T1000 (cell line): ENCODE measurements at places on chromosomes 12 and 14.
A peak's percentile ranks its signal among the peaks of the same experiment; 100 is the strongest.

DNA sequence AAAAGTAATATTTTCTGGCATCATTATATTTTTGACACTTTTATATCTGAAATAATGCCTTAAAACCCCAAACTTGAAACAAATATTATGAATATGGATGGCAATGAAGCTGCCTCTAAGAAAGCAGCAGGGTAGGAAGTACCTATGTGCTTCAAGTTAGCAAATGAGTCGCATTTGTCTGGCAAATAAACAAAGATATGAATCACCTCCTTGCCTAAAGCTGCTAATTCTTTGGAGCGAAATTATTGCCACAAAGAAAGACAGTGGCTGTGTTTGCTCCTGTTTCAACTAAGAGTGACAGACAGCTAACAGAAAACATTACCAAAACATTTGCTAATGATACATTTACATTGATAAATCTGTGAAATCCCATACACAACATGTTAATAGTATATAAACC, 854.9 kb downstream of the RPS29 start:
- DNase-seq, result no peak

- peak; percentile 75 for DNase-seq
Observed at GRCh38 chr14:55103005-55103640, 25.9 kb upstream of the LGALS3 start.

GRCh38 chr12:53324113-53324778, 2.8 kb upstream of the AAAS start:
- DNase-seq, result no peak

DNA sequence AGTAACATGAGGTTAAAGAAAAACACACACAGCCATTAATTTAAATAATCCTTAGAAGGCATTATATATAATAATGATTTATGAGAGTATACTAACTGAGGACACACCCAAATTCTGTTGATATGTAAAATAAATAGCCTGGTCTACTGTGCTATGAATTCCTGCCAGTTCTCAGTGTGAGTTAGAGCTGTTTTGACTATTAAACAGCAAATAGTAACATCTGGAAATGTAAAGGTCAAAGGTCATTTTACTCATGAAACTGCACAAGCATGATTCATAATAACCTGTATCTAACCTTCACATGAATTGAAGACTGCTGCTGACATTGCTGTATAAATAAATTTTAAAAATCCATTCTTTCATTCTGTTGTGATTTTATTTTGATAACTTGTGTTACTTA, 966.7 kb downstream of the SLC6A15 start:
- no peak for DNase-seq

GRCh38 chr12:82523996-82524395, 162.7 kb upstream of the TMTC2 start:
- DNase-seq, result no peak
